ENCODE measurements at places on chromosomes 12 and 14.

DNA sequence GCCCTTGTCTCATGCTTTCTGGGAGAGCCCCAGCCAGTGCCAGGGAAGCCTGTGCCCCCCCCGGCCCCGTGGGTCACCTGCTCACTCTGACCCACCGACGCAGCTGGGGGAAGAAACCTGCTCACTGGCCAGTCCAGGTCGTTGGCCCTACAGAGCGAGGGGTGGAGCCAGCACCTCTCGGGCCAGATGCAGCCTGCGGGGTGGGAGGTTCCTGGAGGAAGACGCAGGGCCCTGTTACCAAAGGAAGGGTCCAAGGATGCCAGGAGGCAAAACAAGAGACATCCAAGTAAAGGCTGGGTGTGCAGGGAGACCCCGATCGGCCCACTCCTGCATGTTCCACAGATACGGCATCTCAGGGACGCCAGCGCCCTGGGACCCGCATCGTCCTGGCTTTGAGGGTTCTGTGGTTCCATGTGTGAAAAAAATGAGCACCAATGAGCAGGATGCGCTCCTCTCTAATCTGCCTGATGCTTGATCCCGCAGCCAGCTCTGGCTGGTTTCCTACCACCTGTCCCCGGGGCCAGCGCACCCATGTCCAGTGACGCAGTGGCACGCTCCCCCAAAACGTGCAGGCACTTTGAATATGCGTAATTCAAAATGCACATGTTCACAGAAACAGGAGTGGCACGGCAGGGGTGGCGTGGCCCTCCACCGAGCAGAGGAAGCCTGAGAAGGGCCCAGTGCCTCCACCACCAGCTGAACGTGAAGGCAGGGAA is 66.0 kb upstream of the GALNT9 start:
- no peak for DNase-seq

- DNase-seq = no peak
These were observed 2.6 kb upstream of the TAMALIN start for GRCh38 chr12:52004042-52004648.

GRCh38 chr14:75277008-75277814 is 1.4 kb upstream of the FOS start:
- no peak for DNase-seq

- no peak for DNase-seq
These were observed 46.7 kb downstream of the FAM222A start for GRCh38 chr12:109760031-109760929.

- no peak for DNase-seq
These were observed at the start of gene KIF26A for GRCh38 chr14:104138098-104138717. TSS of gene KIF26A (plus strand) at chr14:104138587. CDS start at chr14:104138723, 136 bp downstream.

GRCh38 chr12:49524660-49525324 is 14.0 kb upstream of the KCNH3 start:
- DNase-seq = no peak

DNA sequence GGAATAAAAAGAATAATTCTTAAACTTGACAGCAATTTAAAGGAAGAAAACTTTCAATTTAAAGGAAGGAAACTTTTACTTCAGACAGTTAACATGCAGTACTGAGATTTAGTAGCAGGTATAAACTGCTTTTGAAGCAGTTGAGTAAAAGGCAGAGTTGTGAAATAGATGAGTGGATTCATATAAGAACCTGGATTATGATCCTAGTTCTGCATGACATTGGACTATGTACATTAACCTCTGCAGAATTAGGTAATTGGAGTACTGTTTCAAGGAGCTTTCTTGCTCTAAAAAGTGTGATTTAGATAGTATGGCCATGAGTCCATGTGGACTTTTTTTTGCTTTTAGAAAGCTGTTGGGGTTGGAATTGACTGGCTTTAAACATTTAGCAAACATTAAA is 29.7 kb downstream of the ATP2A2 start:
- DNase-seq = no peak

DNA sequence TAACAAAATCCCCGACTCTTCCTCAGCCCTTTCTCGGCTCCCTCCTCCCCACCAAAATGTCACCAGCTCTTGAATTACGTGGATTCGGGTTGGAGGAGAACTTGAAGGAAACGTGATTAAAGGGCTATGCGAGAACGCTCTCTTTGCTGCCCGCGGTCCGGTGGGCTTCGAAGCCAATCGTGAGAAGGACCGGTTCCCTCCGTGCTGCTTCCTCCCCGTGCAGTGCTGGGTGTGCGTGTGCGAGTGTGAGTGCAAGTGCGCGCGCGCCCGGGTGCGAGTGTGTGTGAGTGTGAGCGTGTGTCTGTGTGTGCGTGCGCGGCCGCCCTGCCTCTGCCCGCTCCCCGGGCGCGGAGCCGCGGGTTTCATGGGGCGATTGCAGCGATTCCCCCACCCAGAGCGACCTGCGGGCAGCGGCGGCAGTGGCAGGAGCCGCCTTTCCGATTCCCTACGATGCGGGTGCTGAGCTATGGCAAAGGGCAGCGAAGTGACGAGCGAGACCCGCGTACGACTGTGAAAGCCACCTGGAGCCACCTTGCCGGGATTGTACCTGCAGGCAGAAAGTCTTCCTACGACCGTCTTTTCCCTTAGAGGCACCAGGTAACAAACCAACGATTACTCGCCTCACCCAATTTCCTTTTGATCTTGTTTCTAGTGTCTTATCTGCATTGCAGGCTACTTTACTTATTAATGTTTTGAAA is 1.4 kb downstream of the LRFN5 start:
- no peak for DNase-seq

GRCh38 chr14:54890788-54891187 is 11.8 kb downstream of the GCH1 start:
- no peak for DNase-seq

GRCh38 chr14:44988694-44989093 is 26.7 kb downstream of the TOGARAM1 start:
- no peak for DNase-seq

GRCh38 chr12:110256780-110257431 is 24.1 kb upstream of the ATP2A2 start:
- no peak for DNase-seq

GRCh38 chr12:105069936-105070702 is 14.1 kb downstream of the ALDH1L2 start:
- no peak for DNase-seq

DNA sequence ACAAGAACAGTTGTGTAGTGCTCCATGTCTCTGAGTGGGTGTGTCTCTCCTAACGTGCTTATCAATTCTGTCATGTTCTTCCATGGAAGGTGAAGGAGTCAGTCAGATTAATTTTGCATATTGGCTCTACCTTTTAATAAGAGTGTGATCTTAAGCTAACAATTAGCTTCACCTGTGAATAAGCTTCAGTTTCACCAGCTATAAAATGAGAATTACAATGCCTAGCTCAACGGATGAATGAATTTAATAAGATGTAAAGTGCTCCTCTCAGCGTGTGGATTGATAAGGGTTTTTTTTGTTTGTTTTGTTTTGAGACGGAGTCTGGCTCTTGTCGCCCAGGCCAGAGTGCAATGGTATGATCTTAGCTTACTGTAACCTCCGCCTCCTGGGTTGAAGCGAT is 32.7 kb downstream of the CCDC175 start:
- no peak for DNase-seq

DNA sequence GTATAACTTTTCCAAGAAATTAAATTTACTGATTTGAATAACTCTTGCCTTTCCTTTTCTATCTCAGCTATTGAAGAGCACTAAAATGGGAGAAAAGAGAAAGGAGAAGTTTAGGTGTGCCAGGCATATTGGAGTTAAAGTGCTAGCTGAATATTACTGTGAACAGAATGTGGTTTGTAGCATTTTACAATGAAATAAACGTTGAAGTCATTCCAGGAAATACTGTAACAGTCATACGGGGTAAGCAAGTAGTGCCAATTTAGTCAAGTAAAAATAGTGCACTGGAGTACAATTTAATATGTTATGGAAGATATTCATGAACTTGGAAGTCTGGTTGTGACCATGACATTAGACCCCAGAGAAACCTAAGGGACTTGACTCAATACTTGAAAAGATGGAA is 62.1 kb downstream of the E2F7 start:
- no peak for DNase-seq

DNA sequence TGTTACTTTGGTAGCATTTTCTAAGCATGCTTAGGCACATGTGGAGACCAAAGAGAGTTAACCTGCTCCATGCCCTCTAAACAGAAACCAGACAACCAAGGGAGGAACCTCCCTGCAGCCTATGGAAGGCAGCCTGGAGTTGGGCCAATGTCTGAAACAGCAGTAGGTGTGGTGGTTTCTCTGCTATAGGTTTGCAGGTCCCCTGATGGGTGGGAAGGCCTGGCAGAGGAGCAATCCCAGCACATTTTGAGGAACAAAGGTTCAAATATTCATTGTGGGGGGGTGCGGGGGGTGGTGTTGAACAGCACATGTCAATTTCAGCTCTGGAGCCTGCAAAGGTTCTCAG is 65.4 kb downstream of the DACT1 start:
- DNase-seq = no peak

All from stimulated activated CD8-positive, alpha-beta memory T cell treated with anti-CD3 and anti-CD28 coated beads, Interleukin-7, amount 100 ng/mL, for 48 hours (primary cell).